ENCODE measurements at places on chromosomes 4 and X.

DNA sequence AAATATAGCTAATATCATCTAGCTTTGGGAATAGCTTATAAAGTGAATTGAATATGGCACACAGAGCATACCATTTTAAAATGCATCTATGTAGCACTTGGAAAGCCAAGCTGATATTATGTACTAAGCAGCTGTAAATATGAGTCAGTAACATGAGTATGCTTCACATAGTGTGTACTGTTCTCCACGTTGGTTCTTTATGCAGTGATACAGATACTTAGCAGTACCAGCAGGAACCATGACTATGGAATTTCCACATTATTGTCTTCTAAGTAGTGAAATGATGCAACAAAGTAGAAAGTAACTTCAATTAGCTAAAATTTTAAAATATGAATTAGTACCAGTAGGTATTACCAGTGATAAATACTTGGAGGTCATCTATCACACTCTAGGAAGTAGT, 320.1 kb downstream of the BMPR1B start:
- DNase-seq: no peak

DNA sequence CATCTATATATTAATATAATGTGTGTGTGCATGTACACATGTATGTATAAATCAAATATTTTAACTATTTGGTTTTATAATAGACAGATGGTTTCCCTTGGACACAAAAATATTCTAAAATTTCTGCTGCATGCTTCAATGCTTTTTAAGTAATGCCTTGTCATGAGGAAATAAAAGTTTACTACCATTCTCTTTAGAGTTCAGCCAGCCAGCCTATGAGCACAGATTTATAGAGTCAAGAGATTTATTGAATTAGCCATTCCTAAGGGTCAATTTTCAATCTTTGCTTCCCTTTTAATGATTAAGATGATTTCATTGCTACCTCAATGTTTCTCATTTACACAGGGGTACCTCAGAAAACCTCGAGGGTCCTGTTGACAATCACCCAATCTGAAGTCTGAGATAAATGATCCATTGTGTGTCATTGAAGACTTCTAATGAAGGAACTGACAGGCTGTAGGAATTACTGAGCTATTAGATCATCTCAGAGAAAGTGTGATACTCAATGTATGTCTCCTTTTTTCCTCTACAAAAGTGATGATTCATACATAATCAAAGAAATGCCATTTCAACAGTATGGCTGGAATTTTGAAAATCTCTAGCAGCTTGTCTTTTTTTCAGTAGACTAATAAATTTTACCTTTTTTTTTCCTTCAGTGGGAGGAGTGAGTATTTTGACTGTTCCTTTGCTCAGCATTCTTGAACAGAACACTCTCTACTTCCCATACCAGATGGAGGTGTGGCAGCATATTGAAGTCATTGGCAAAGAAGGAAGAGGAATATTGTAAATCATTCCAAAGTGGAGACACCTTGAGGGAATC, 222.6 kb upstream of the PCDH18 start:
- DNase-seq: no peak

DNA sequence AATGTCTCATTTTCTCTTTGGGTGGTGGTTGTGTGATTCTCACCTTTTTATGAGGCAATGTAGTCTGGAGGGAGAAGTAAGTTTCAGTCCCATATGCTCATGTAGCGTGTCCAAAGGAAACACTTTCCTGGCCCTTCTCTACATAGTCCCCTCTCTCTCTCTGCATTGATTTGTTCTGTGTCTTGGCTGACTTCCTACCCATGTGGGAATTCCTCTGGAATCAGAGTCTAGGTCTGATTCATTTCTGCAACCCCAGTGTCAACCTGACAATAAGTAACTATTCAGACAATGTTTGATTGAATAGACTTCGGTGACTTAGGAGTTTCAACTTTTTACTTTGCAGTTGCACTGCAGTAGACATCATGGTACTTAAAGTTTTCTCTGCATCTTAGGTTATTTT, 2.7 kb upstream of the ALAS2 start:
- no peak for DNase-seq

- DNase-seq: no peak
Measured at GRCh38 chrX:84710611-84711010, 208.4 kb upstream of the HDX start.

GRCh38 chrX:20294284-20294683, 27.6 kb upstream of the RPS6KA3 start:
- DNase-seq: no peak

GRCh38 chr4:11623726-11624037, 195.0 kb upstream of the HS3ST1 start:
- DNase-seq: no peak

- no peak for DNase-seq
Measured at GRCh38 chr4:66693694-66694093, 851.6 kb downstream of the CENPC start.

GRCh38 chr4:11404431-11404830, 24.3 kb downstream of the HS3ST1 start:
- DNase-seq: no peak

- DNase-seq: no peak
Measured at GRCh38 chrX:103918571-103919269, 43.7 kb upstream of the TMSB15B start.

GRCh38 chr4:5808081-5808741, 84.7 kb downstream of the CRMP1 start:
- no peak for DNase-seq

- no peak for DNase-seq
Measured at GRCh38 chr4:182593402-182593801, 323.8 kb downstream of the DCTD start.

- no peak for DNase-seq
Measured at GRCh38 chr4:26731351-26732035, 129.1 kb upstream of the STIM2 start.

DNA sequence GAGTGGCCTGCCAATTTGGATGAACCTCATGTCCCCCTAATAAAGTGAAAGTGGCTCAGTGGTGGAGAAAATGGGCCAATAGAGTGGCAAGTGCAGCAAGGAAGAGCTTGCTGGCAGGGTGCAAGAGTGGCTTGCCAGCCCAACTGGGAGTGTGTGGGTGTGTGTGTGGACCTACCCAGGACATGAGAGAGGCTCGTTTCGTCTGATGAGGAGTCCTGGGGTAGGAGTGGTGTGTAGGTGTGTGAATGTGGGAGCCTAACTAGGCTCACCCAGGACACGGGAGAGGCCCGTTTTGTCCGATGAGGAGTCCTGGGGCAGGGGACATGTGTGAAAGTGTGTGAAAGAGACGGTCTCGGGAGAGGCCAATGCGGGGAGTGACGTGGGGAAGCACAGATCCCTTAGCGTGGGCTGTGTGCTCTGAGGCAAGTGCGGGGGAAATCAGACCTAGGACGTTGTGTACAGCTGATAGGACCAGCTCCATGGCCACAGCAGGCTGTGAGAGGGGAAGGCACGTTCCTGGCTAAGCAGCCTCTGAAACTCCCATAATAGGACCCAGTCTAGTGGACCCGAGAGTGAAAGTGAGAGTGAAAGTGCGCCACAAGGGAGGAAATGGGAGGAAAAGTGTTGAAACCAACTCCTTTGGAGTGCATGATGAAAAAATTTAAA, 5.3 kb downstream of the GAGE10 start:
- no peak for DNase-seq

GRCh38 chr4:2743518-2744445, 12.4 kb downstream of the TNIP2 start:
- DNase-seq: no peak

DNA sequence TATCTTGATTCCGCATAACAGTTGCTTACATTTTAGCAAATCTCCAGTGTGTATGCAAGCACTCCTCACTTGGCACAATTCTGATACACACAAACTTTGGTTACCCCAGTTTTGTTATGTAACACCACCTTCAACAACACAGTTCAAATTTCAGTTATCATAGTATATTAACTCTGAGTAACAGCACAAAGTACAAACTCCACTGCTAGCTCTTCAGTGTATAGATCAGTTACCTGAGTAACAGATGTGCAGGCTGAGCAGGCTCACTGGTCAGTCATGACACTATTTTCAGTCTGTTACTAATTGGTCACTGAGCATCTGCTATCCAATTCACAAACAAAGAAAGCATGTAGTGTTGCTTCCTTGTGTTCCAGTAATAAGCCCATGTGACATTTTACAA, 55.4 kb downstream of the PKD2 start:
- no peak for DNase-seq

- DNase-seq: no peak
Measured at GRCh38 chr4:99090481-99091215, 2.1 kb upstream of the ADH5 start.

GRCh38 chr4:166153548-166153947, 280.5 kb downstream of the TLL1 start:
- DNase-seq: no peak

GRCh38 chr4:105088110-105088879, 58.4 kb upstream of the TET2 start:
- DNase-seq: no peak

GRCh38 chr4:163251204-163251603, 81.2 kb downstream of the NPY1R start:
- no peak for DNase-seq

DNA sequence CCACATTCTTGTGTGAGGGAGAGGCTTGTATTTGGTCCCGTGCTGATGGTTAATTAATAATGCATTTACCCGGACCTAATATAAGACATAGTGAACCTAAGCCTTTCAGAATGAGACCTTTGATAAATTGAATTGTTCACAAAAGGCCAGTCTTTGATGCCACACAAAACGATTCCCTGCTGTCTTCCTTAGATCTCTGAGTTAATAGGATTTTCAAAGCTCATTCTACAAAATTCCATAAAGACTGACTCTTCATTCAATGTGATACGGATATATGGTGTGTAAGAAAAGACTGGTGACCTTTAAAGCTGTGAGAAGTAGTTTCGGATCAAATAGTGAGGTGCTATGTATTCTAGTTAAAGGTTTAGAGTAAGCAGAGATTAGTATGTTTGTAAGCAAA, 254.3 kb downstream of the PDHA2 start:
- no peak for DNase-seq

DNA sequence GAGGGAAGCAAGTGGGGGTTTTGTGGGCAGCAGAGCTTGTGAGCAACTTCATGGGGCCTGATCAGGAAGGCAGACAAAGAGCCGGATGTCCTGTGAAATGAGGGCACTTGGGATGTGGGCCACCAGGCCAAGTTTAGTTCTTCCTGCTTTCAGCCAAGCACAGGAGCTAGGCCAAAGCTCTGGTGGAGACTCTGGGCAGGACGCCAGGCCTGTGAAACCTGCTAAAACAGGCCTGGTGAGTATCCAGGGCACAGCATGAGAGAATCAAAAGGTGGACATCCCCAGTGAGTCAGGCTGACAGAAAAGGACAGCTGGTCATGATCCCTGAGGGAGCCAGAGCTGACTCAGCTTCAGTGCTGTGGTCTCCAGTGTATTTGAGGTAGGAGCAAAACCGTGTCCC, 95.7 kb downstream of the NPNT start:
- DNase-seq: no peak

DNA sequence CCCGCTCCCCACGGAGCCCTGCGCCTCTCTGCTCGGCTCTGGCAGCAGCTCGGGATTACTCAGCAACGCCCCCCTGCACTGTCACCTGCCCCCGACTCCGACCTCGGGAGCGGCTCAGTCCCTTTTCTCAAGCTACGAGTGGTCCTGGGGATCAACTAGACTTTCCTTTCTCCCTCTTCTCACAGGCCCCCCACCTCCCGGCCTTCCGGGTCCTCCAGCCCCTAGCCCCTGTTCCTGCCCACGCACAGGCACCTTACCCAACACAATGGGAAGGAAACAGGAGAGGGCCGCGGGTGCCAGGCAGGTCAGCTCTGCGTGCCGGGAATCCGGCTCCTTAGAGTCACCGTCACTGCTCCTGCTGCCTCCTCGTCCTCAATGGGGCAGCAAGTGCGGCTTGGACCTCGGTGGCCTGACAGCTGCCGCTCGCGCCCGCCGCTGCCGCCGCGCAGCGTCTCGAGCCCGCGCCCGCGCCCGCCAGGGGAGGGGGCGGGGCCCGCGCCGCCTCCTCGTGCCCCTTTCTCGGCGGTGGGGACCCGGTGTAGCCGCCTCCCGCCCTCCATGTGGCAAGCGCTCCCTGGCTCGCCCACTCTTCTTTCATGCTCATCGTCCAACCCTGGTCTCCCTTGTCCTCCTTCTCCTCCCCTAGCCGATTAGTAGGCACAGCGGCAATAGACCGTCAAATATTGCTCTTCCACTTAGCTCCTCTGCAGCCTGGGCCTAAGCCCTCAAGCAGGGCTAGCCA, at the start of gene RAB9B:
TSS of gene RAB9B (minus strand) at position 455 of the 742 bp plus-strand sequence. CDS start 6,473 bp downstream, outside the sequence.
- peak; percentile 27 for DNase-seq

DNA sequence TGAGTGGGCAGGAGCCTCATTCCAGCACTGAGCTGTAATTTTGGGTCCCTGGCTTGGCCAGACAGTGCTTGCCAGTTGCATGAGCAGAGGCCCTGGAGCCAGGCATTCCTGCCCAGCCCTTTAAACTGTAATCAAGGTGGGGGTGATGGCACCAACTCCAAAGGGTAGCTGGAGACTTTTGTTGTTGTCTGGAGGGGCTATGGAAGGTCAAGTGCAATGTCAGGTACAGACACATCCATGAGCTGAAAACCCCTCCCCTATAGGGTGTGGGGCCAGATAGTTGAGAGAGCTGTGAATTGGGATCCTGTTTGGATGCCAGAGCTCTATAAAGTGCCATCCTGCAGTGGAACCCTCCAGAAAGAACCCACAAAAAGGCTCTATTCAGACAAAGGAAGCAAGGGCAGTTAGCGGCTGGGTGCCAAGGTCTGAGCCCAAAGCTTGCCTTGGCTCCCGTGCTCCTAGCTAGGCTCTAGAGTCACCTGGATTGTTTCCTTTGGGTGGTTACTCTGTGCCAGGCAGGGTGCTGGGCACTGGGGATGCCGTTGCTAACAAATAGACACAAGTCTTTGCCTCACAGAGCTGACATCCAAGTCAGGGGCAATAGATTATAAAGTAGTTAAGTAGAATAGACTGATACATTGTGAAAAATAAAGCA, 163.0 kb downstream of the EFNB1 start:
- no peak for DNase-seq

DNA sequence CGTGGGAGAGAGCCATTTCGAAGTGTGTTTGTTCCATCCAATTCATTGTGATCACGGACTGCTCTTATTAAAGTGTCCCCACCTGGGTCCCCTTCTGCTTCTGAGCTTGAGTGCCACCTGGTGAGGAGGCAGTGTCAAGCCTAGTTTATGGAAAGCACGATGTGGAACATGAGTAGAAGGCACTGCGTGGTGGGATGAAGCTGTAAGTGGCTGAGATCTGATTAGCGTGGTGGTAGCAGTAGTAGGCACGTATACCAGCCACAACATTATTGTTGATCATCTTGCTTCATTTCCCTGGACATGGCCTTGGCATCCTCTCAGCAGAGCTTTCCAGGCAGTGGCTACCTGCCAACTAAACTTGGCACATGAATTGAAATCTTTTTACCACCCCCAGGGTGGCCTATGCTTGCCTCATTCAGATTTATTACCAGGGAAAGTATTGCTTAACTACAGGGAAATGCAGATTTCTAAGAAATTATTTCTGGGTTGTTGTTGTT, 46.4 kb downstream of the GPAT3 start:
- DNase-seq: no peak

- DNase-seq: no peak
Measured at GRCh38 chr4:86108137-86108536, 251.7 kb downstream of the MAPK10 start.

- no peak for DNase-seq
Measured at GRCh38 chr4:123398066-123398852, 1.7 kb downstream of the SPRY1 start.

GRCh38 chr4:78584863-78585547, 33.4 kb downstream of the ANXA3 start:
- no peak for DNase-seq

GRCh38 chr4:164768516-164768915, 14.6 kb downstream of the SMIM31 start:
- no peak for DNase-seq

Data from stimulated activated CD8-positive, alpha-beta memory T cell treated with anti-CD3 and anti-CD28 coated beads, Interleukin-4, amount 100 ng/mL, for 4 hours (primary cell).